Fibroblast of villous mesenchyme (primary cell): ENCODE measurements at places on chromosomes 16 and 17. TPM values are rescaled to one million over a fixed set of nuclear protein-coding genes. Genes with fewer than 3 reads are reported as not detected.

HEXD gene
- 11.0 and 12.5 TPM in 2 replicates for total RNA-seq

TMIGD1 gene
- total RNA-seq, result not detected in 2 replicates

CDH13 gene
- total RNA-seq, result 47.5 and 72.2 TPM in 2 replicates

CORO7 gene
- 9.9 and 18.0 TPM in 2 replicates for total RNA-seq

CLEC19A gene
- not detected in 2 replicates for total RNA-seq

TEDC2 gene
- total RNA-seq, result 6.9 and 8.4 TPM in 2 replicates

DOC2B gene
- total RNA-seq, result not detected in 2 replicates

ICAM2 gene
- total RNA-seq, result 1.3 and 1.7 TPM in 2 replicates

FNDC8 gene
- not detected in 2 replicates for total RNA-seq

KRT39 gene
- total RNA-seq, result not detected in 2 replicates

ABCA3 gene
- total RNA-seq, result 0.43 and 0.97 TPM in 2 replicates

TBC1D3G gene
- total RNA-seq, result not detected in 2 replicates

TP53TG3 gene
- 0.32 TPM in 1 of 2 replicates, not detected in the other for total RNA-seq

TOX3 gene
- not detected in 2 replicates for total RNA-seq

PIK3R5 gene
- total RNA-seq, result under 0.01 TPM in 1 of 2 replicates, not detected in the other

CNTNAP4 gene
- total RNA-seq, result not detected in 2 replicates

SLC5A2 gene
- under 0.01 TPM in 2 replicates for total RNA-seq

TLCD2 gene
- total RNA-seq, result 3.5 and 3.9 TPM in 2 replicates

MAPT gene
- under 0.01 TPM in 1 of 2 replicates, not detected in the other for total RNA-seq

CHST4 gene
- not detected in 2 replicates for total RNA-seq

TEKT1 gene
- not detected in 2 replicates for total RNA-seq

TBC1D26 gene
- under 0.01 TPM in 1 of 2 replicates, not detected in the other for total RNA-seq

MEFV gene
- under 0.01 TPM in 1 of 2 replicates, not detected in the other for total RNA-seq

C17orf107 gene
- 3.5 and 3.9 TPM in 2 replicates for total RNA-seq

ALDOA gene
- total RNA-seq, result 545 and 622 TPM in 2 replicates

TPSG1 gene
- not detected in 2 replicates for total RNA-seq

CRYM gene
- 0.32 TPM in 1 of 2 replicates, not detected in the other for total RNA-seq

KIF19 gene
- not detected in 2 replicates for total RNA-seq

ACAP1 gene
- total RNA-seq, result 1.9 and 3.9 TPM in 2 replicates

CACNG3 gene
- total RNA-seq, result not detected in 2 replicates

ITGAD gene
- not detected in 2 replicates for total RNA-seq

CBFA2T3 gene
- total RNA-seq, result not detected in 2 replicates

NLRC5 gene
- total RNA-seq, result 44.0 and 67.6 TPM in 2 replicates

HCRT gene
- not detected in 2 replicates for total RNA-seq

CDRT4 gene
- 5.2 and 6.5 TPM in 2 replicates for total RNA-seq

STX1B gene
- total RNA-seq, result 2.2 and 2.6 TPM in 2 replicates

AOC2 gene
- total RNA-seq, result 0.43 and 0.64 TPM in 2 replicates

WSB1 gene
- total RNA-seq, result 135 and 208 TPM in 2 replicates

NPB gene
- total RNA-seq, result 0.43 and 0.64 TPM in 2 replicates

COX6A2 gene
- not detected in 2 replicates for total RNA-seq

UNC45B gene
- not detected in 2 replicates for total RNA-seq

ABI3 gene
- total RNA-seq, result 0.64 and 1.7 TPM in 2 replicates

CCDC43 gene
- 32.5 and 52.2 TPM in 2 replicates for total RNA-seq

TMEM100 gene
- under 0.01 and 1.3 TPM in 2 replicates for total RNA-seq

RAB26 gene
- total RNA-seq, result 0.97 and 1.3 TPM in 2 replicates

RHBDF2 gene
- total RNA-seq, result 13.4 and 14.2 TPM in 2 replicates

TBC1D3H gene
- not detected in 2 replicates for total RNA-seq

EPOP gene
- total RNA-seq, result 0.97 and 1.3 TPM in 2 replicates
